AG20443 (cell line): ENCODE measurements at places on chromosomes 11 and 22.
A peak's percentile ranks its signal among the peaks of the same experiment; 100 is the strongest.

DNA sequence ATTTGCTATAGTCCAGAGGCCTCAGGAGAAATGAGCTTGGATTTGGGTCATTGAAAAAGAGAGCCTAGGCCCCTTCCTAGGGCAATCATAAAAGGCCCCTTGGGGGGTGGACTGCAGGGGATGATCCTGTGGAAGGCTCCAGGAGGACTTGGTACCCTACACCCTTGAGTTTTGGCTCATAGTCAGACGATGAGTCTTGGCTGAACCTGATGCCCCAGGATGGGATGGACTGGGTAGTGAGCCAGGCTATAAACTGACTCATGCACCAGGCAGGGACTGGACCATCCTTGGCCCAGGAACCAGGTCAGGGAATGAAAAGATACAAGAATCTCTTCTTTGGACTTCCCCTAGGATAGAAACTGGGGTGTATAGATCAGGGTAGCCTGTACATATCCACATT is 54.2 kb downstream of the NAV2 start:
- DNase-seq = peak; percentile 62

DNA sequence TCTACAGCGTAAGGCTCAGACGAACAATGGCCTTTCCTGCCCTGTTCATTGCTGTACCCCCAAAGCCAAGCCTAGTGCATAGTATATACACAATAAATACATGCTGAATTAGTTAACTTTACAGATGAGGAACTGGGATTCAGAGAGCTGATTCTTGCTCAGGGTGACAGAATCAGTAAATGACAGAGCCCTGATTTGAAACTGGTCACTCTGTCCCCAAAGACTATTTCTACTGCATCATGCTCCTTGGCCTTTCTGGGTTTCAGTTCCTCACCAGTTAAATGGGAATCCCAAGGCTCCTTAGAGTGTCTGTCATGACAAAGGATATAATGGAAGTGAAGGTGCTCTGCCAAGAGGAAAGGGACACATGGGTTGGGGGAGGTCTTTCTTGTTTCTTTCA is 50.5 kb upstream of the TSKU start:
- no peak for DNase-seq

DNA sequence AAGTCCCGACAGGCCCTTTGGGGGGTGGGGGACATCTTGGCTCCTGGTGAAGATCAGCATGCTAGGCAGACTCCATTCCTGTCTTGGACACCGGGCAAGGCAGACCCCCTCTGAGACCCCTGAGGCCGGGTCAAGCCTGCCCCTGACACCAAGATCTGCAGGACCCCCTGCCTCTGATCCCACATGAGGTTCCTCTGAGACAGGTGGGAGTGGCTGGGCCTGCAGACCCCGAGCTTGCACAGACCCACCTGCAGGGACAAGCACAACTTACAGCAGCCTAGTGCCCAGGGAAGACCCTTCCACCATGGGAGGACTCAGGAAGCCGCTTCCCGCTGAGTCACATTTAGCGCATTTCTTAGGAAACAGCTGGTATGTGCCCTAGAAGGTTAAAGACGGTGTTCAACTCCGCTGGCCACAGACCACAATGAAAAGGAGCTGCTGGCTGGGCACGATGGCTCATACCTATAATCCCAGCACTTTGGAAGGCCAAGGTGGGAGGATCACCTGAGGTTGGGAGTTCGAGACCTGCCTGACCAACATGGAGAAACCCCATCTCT is 15.5 kb downstream of the ARVCF start:
- DNase-seq = no peak

- DNase-seq = peak; percentile 67
These were observed 28.9 kb downstream of the MOV10L1 start for GRCh38 chr22:50118557-50119168.

DNA sequence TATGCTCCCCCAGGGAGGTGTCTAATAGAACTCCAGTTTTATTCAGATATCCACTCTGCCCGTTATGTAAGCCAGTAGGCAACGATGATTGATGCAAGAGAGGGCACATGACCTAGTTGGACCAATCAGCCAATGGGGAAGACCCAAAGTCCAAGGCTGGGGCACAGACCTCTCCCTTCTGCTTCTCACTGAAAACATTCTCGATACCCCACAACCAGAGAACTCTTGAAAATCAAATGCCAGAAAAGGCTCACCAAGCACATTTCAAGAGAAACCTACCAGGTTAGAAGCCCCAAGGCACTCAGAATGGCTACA is 7.4 kb downstream of the HIRA start:
- DNase-seq = no peak

GRCh38 chr11:47716692-47717091 is 1.5 kb upstream of the AGBL2 start:
- no peak for DNase-seq

GRCh38 chr11:27971171-27971570 is 136.8 kb downstream of the KIF18A start:
- peak; percentile 26 for DNase-seq

- peak; percentile 99 for DNase-seq
These were observed 4.5 kb downstream of the GAS2L1 start for GRCh38 chr22:29310863-29311339.

GRCh38 chr22:48888466-48889208 is 939.0 kb downstream of the BRD1 start:
- DNase-seq = no peak

DNA sequence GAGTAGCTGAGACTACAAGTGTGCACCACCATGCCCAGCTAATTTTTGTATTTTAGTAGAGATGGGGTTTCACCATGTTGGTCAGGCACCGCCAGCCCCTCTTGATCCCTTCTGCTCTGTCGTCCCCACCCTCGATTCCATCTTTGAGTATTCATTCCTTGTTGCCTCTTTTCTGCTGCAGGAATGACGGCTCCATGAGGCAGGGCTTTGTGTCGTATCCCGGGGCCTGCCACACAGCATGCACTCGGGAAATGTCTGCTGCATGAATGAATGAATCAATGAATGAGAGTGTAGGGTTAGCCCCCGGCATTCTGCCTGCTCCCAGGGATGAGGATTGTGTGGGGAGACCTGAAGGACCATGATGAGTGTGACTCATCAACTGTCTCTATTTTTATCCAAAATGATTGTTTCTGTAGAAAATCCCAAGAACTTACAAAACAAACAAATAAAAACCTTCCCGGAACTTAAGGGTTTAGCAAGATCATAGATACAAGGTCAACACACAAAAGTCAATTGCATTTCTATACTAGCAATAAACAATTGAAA is 54.6 kb upstream of the SLC22A12 start:
- peak; percentile 46 for DNase-seq

DNA sequence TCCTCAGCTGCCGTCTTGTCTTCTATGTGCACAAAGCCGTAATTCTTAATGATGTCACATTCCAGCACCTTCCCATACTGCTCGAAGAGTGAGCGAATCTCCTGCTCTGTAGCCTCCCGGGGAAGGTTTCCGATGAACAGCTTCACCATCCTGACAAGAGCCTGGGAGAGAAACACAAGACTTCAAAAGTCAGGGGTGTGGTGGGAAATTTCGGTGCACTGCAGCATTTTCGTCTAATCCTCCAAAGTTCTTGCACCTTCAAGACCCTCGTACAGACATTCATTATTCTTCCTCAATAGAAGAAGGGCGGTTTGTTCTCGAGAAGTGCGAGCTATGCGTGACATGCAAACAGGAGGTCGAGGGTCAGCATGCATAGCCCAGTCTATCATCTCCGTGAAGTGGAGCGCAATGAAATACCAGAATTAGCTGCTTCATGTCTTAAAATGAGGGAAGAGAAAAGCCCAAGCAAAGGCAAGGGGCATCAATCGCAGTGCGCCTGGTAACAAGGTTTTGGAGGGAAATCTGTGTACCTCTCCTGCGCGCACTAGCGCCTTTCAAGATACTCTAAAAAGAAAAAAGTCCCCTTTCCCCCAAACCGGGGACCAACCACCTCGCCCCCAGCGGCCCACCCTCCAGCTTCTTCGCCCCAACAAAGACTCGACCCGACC is 622 bp downstream of the RBM4B start:
- no peak for DNase-seq

- DNase-seq = no peak
These were observed 197.4 kb downstream of the MYO18B start for GRCh38 chr22:25939384-25939783.

- DNase-seq = no peak
These were observed 99.8 kb downstream of the ARL14EP start for GRCh38 chr11:30422447-30423278.

DNA sequence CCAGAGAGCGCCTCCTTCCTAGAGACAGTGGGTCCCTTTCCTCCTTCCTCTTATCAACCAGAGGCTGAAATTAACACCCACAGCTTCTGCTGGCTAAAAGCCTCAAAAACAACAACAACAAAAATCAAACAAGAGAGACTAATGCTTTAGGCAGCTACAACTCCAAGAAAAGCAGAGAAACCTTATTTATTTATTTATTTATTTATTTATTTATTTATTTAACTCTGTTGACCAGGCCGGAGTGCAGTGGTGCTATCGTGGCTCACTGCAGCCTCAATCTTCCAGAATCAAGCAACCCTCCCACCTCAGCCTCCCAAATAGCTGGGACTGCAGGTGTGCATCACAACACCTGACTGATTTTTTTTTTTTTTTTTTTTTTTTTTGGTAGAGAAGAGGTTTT is 2.6 kb upstream of the B3GNT6 start:
- no peak for DNase-seq
